ENCODE measurements at places on chromosomes 1 and 21.
A peak's percentile ranks its signal among the peaks of the same experiment; 100 is the strongest.

GRCh38 chr1:162696286-162696862 is 64.1 kb downstream of the DDR2 start:
- DNase-seq: no peak

GRCh38 chr1:211336161-211336560 is 9.5 kb downstream of the TRAF5 start:
- DNase-seq: peak; percentile 46

DNA sequence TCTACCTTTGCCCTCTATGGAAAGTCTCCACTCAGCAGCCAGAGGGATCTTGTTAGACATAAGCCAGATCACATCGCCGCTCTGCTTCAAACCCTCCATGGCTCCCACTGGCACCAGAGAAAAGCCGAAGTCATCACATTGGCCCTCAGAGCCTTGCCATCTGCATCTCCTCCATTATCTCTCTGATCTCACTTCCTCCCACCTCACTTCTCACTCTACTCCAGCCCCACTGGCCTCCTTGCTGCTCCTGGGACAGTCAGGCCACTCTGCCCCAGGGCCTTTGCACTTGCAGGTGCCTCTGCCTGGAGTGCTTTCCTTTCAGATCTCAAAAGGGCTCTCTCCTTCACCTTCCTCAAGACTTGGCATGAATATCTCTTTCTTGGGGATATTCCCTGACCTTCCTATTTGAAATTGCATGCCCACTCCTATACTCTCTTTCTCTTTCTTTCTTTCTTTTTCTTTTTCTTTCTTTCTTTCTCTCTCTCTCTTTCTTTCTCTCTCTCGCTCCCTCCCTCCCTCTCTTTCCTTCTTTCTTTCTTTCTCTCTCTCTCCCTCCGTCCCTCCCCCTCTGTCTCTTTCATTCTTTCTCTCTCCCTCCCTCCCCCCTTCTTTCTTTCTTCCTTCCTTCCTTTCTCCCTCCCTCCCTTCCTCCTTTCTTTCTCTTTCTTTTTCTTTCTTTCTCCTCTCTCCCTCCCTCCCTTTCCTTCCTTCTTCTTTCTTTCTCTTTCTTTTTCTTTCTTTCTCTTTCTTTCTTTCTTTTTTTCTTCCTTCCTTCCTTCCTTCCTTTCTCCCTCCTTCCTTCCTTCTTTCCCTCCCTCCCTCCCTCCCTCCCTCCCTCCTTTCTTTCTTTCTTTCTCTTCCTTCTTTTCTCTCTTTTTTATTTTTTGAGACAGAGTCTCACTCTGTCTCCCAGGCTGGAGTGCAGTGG is 96.0 kb upstream of the CASZ1 start:
- no peak for DNase-seq

- peak; percentile 86 for DNase-seq
These were observed at the start of gene TTC22 for GRCh38 chr1:54800899-54801759. Gene TTC22 (minus strand): TSS chr1:54801323. CDS start chr1:54801163, 160 bp downstream.

GRCh38 chr1:202434059-202434458 is 85.6 kb downstream of the PPP1R12B start:
- no peak for DNase-seq

GRCh38 chr1:228058949-228059633 is 23.4 kb upstream of the ARF1 start:
- peak; percentile 64 for DNase-seq

GRCh38 chr1:203467550-203467921 is 8.1 kb upstream of the PRELP start:
- DNase-seq: no peak

DNA sequence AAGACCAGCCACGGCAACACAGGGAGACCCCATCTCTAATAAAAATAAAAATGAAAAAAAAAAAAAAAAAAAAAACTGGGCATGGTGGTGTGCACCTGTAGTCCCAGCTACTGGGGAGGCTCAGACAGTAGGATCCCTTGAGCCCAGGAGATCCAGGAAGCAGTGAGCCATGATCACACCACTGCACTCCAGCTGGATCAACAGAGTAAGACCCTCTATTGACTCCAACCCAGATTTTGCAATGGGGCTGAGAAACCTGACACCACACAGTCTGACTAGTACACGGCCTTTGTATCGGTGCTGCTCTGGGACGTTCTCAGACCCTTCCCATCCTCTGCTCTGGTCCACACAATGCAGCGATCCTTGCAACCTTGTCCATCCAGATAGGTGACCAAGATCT is 31.8 kb downstream of the SPATA21 start:
- no peak for DNase-seq

- no peak for DNase-seq
These were observed 32.2 kb upstream of the CYP4X1 start for GRCh38 chr1:46991083-46991923.

GRCh38 chr1:178267646-178268094 is 173.8 kb downstream of the RASAL2 start:
- no peak for DNase-seq

- no peak for DNase-seq
These were observed 22.4 kb downstream of the ESRRG start for GRCh38 chr1:216700779-216701178.

Measured in stimulated activated effector memory CD8-positive, alpha-beta T cell treated with anti-CD3 and anti-CD28 coated beads, Interleukin-12 subunit alpha, Interleukin-12 subunit beta, amount 100 ng/mL, for 72 hours (primary cell).